ENCODE measurements at places on chromosomes 4 and X.
A peak's percentile ranks its signal among the peaks of the same experiment; 100 is the strongest.

- no peaks in the 10 kb centered on the region for H3K4me1 ChIP-seq
- DNase-seq, result no peak
- no peak overlapping the region for H3K4me3 ChIP-seq
- no peak overlapping the region for H3K27ac ChIP-seq
- H3K36me3 ChIP-seq, result no peaks in the 10 kb centered on the region
- H3K27me3 ChIP-seq, result no peaks in the 10 kb centered on the region
Observed at GRCh38 chr4:170336238-170336775, 246.6 kb upstream of the AADAT start.

DNA sequence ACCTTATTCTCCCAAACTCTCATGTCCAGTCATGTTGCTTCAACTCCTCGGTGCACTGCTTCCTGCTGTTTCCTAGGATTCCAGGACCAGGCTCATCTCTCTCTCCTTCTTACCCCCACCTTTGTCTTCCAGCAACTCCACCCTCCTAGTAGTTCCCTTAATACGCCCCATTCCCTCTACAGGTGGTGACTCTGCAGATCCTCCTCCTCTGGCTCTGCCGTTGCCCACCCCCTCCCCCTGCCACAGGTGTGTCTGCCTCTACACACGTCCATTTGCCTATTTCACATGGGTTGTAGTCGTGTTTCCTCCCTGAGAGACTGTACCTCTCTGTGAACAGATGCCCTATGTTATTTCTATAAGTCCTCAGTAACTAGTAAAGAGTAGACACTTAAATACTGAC, 32.4 kb downstream of the CDS1 start:
- peaks cover 4% of the 10 kb centered on the region for H3K27me3 ChIP-seq
- no peaks in the 10 kb centered on the region for H3K4me1 ChIP-seq
- no peaks in the 10 kb centered on the region for H3K36me3 ChIP-seq
- no peak overlapping the region for H3K4me3 ChIP-seq
- no peak overlapping the region for H3K27ac ChIP-seq

DNA sequence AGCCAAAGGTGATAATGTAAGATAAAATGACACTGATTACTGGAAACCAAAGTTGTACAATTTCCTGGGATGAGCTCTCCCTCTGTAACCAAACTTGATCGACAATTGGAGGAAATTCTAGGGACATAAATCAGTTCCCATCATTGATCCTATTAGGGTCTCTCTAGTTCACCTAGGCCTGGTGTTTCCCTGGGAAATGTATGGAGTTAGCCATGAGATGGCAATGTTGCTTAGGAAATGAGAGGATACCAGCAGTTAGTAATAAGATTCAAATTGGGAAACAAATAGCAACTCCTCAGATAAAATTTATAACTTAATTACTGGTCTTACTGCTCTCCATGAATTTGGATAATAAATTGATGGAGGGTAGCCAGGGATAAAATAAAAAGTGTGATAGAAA, 52.2 kb downstream of the SPATA18 start:
- no peak overlapping the region for H3K27ac ChIP-seq
- H3K36me3 ChIP-seq, result no peaks in the 10 kb centered on the region
- no peak overlapping the region for H3K4me3 ChIP-seq
- H3K27me3 ChIP-seq, result no peaks in the 10 kb centered on the region
- H3K4me1 ChIP-seq, result peaks cover 29% of the 10 kb centered on the region

DNA sequence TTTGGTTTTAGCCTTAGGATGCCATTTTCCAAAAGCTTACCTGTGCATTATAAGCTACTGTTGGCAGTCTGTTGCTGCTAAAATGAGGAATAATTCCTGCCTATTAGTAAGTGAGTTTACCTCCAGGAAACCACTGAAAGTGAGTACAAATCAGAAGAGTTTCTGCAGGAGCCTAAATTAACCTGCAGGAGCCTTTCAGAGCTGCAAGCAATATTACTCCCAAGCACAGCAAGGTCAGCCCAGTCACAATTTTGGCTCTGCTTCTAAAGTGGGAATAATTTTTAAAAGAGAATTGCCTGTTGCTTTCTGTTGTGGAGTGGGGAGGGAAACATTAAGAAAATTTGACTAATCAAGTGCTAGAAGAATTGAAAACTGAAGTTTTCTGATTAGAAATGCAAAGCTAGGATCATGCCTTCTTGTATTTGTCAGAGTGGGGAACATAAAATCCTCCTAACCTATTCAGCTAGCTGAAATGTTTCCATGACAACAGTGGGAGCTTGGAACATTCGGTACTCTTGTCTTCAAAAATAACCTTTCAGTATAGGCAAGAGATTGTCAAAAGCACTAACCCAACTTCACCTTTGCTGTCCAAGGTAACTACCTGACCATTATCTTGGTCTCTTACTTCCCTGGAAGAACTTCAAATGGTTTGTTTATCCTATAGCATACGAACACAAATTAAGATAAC, 193.2 kb downstream of the COMMD8 start:
- H3K27me3 ChIP-seq, result no peaks in the 10 kb centered on the region
- no peak overlapping the region for H3K27ac ChIP-seq
- no peaks in the 10 kb centered on the region for H3K4me1 ChIP-seq
- no peak overlapping the region for H3K4me3 ChIP-seq

- no peaks in the 10 kb centered on the region for H3K36me3 ChIP-seq
- DNase-seq, result peak; percentile 38
- no peak overlapping the region for H3K27ac ChIP-seq
- H3K4me1 ChIP-seq, result no peaks in the 10 kb centered on the region
Observed at GRCh38 chrX:50579955-50580354, 109.3 kb upstream of the DGKK start.

GRCh38 chr4:120731561-120731960, 191.0 kb downstream of the PRDM5 start:
- H3K27me3 ChIP-seq, result no peaks in the 10 kb centered on the region
- no peak overlapping the region for H3K4me3 ChIP-seq
- H3K27ac ChIP-seq, result peak overlapping the region; percentile 25
- peak; percentile 21 for DNase-seq
- peaks cover 15% of the 10 kb centered on the region for H3K4me1 ChIP-seq

GRCh38 chrX:129750971-129751370, 12.2 kb downstream of the XPNPEP2 start:
- H3K27ac ChIP-seq, result no peak overlapping the region
- peaks cover 11% of the 10 kb centered on the region for H3K4me1 ChIP-seq
- DNase-seq, result no peak
- peaks cover 4% of the 10 kb centered on the region for H3K27me3 ChIP-seq
- no peak overlapping the region for H3K4me3 ChIP-seq

DNA sequence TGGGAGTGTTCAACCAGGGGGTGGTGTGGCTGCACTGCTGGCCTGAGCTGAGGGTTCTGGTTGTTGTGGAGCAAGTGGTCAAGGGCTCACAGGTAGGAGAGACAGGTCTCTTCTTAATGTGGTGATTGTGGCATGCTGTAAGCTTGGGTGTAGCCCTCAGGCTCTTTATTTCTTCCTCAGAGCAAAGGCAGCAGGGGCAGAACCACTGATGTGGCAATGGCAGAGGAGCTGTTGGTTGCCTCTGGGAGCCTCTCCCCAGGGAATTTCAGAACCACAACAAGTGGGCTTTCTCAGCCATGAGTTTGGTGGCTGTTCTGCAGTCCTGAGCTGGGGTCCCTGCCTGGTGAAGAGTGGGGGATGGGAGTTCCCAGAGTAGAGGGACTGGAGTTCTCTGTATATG, 1017.2 kb downstream of the SH3BGRL start:
- H3K27me3 ChIP-seq, result no peaks in the 10 kb centered on the region
- no peak overlapping the region for H3K27ac ChIP-seq
- no peak for DNase-seq
- no peaks in the 10 kb centered on the region for H3K36me3 ChIP-seq

- no peak overlapping the region for H3K4me3 ChIP-seq
- no peaks in the 10 kb centered on the region for H3K36me3 ChIP-seq
- H3K27me3 ChIP-seq, result peaks cover 3% of the 10 kb centered on the region
- H3K4me1 ChIP-seq, result no peaks in the 10 kb centered on the region
Observed at GRCh38 chr4:55013431-55013955, 111.9 kb downstream of the KDR start.

DNA sequence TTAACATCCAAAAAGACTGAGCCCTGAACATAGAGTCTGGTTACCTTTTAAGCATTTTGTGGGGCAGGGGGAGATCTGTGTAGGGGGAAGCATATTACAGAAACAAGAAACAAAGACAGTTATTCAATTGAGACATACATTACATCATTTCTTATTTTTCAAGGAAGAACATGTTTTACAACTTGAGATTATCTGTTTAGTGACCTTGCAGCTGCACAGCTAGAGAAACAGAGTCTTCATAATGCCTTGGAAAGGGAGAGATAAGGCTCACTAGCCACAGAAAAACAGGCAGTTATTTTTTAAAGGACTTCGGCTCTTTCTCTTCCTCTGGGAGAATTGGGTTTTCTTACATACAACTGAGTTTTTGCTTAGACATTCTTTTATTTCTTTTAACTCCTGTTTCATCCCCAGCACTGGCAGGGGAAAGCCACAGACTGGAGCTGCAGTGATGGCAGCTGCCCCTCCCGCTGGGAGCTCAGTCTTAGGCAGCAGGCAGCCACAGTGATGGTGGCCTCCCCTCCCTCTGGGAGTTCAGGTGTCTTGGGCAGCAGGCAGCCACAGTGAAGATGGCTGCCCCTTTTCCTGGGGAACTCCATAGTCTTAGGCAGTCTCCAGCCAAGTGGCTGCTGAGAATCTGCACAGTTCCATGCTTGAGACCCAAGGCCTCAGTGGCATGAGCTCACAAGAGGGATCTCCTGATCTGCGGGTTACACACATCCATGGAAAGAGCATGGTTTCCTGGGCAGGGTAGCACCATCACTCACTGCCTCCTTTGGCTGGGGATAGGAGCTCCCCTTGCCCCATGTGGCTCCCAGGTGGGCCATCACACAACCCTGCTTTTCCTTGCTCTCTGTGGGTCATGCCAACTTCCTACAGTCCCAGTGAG, 19.4 kb upstream of the TMPRSS11F start:
- no peak for DNase-seq
- H3K27me3 ChIP-seq, result no peaks in the 10 kb centered on the region
- H3K36me3 ChIP-seq, result no peaks in the 10 kb centered on the region
- no peak overlapping the region for H3K27ac ChIP-seq

GRCh38 chr4:138979742-138980141, 35.8 kb upstream of the NOCT start:
- H3K27me3 ChIP-seq, result peaks cover 5% of the 10 kb centered on the region
- H3K36me3 ChIP-seq, result no peaks in the 10 kb centered on the region
- no peak overlapping the region for H3K27ac ChIP-seq
- no peak overlapping the region for H3K4me3 ChIP-seq
- peaks cover 7% of the 10 kb centered on the region for H3K4me1 ChIP-seq
